ENCODE measurements at places on chromosomes 12 and 14.

DNA sequence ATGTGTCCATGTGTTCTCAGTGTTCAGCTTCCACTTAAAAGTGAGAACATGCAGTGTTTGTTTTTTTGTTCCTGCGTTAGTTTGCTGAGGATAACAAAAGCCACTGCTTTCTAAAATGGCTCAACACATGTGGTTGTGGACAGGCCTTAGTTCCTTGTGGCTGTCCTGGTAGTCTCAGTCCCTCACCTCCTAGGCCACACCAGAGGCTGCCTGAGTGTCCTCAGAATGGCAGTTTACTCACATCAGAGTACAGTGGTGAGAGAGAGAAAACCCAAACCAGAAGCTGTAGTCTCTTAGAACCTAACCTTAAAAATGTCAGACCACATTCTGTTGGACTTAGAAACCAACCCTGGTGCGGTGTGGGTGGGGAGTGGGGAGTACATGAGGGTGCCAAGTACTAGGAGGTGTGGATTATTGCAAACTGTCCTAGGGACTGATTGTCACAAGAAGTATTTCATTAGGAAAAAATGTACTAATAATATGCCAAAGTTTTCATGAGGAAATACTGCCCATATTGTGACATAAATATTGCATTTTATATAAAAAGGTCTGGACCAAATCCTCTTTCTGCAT lies 30.4 kb downstream of the NPAS3 start:
- DNase-seq: no peak

DNA sequence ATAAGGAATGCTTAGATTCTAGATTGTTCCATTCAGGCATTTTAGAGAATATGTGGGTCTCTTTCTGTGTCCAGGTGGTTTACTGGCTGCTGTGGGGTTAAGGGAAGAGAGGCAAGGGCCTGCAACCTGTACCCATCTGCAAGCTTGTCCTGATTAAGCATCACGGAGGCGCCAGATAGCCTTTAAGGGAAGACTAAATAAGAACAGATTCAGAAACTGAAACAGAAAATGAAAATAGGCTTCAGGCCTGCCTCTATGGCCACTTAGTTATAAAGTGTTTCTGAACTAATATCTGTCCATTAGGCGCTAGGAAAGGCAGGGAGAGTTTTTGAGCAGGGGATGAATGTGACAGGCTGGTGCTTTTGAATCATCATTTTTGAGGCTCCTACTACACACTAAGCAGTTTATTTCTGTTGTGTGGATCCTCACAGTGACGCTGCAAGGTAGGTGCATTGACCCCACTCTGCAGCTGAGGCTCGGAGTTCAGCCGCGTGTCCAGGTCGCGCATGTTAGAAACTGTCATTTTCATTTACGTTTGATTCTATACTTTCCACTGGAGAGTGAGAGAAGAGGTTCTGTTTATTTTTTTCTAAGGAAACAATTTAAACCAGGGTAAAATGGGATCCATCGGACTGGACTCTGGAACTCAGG lies 47.4 kb downstream of the SLC6A12 start:
- peak; percentile 91 for DNase-seq

- no peak for DNase-seq
Measured at GRCh38 chr12:1280059-1280458, 289.0 kb downstream of the ERC1 start.

GRCh38 chr12:55972911-55973598 lies 823 bp upstream of the RAB5B start:
- DNase-seq: no peak
